ENCODE measurements at places on chromosomes 4 and X. TPM values are rescaled to one million over a fixed set of nuclear protein-coding genes. Genes with fewer than 3 reads are reported as not detected.

LRCH2 gene
- total RNA-seq, result 1.0 TPM

GPR34 gene
- 6.4 TPM for total RNA-seq

SOD3 gene
- 62.4 TPM for total RNA-seq

SLC9B1 gene
- 0.65 TPM for total RNA-seq

TMEM156 gene
- not detected for total RNA-seq
